Inflammatory macrophage (primary cell): ENCODE measurements at places on chromosomes 2 and 18.
A peak's percentile ranks its signal among the peaks of the same experiment; 100 is the strongest.

- peak; percentile 2 for DNase-seq
Observed at GRCh38 chr18:49321797-49322461, 138.5 kb downstream of the DYM start.

GRCh38 chr2:43305517-43305916 lies 79.1 kb upstream of the ZFP36L2 start:
- peak; percentile 94 for DNase-seq

DNA sequence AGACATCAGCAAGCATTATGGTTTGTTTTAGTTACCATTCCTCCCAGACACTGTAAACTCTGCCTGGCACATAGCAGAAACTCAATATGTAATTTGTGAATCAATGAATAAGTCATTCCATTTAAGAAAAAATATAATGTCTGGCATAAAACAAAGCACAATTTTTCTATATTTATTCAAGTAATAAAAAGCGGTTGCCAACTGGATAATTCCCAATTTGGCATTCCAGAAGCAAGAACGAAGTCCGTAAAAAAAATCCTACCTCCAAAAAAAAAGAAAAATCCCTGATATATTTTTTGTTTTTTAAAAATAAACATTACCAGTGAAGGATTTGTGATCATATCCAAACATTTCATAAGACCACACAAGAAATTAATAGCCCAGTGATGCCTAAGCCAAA lies 351.3 kb upstream of the LRRTM4 start:
- no peak for DNase-seq

DNA sequence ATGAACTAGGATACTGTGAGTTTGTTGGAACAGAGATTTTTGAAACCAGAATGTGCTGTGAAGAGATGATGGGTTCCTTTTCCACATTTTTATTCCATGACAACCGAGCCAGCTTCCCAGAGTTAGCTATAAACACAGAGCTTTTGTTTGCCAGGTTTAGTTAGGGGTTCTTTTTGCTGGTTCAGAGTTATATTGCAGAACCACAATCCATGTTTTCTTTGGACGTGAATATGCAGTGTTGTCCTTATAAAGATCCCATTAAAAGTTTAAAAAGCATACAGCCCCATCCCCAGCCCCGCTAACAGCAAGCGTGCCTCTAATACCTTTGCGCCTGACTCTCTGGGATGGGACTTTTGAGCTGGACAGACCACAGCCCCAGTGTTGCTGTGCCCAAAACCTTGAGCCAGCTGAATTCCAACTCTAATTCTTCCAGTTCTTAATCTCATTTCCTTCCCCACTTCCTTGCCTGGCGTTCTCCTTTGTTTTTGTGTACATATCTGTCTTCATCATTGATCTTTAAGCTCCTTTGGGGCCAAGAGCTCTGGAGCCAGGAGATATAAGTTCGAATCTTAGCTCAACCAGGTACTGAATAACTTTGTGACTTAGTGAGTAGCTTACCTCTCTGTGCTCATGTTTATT lies 72.3 kb downstream of the SPATS2L start:
- no peak for DNase-seq

DNA sequence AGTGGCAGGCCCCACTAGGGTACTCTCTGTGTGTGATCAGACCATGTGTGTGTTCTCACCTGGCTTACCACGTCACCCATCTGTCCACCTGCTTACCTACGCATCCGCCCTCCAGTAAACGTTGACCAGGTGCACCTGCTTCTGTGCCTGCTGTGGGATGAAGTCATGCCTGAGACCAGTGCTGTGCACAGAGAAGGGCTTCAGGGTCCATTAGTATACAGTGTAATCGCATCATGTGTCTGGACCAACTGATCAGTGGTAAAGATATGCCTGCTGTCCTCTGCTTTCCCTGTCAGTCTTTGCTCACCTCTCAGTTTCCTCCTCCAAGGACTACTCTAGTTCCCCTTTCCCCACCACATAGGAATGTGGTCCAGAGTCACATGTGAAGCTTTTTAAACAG lies 109.3 kb downstream of the FHOD3 start:
- DNase-seq: no peak

GRCh38 chr2:11925295-11926066 lies 179.0 kb downstream of the LPIN1 start:
- DNase-seq: no peak
